ENCODE measurements at places on chromosomes 6 and 20. TPM values are rescaled to one million over a fixed set of nuclear protein-coding genes. Genes with fewer than 3 reads are reported as not detected.

Gene HLA-DQB1
- not detected for total RNA-seq

Gene CPNE5
- 5.7 TPM for total RNA-seq

Gene SLCO4A1
- total RNA-seq, result 0.65 TPM

Gene VIP
- total RNA-seq, result 0.65 TPM
